ENCODE measurements at places on chromosomes 7 and 10.

DNA sequence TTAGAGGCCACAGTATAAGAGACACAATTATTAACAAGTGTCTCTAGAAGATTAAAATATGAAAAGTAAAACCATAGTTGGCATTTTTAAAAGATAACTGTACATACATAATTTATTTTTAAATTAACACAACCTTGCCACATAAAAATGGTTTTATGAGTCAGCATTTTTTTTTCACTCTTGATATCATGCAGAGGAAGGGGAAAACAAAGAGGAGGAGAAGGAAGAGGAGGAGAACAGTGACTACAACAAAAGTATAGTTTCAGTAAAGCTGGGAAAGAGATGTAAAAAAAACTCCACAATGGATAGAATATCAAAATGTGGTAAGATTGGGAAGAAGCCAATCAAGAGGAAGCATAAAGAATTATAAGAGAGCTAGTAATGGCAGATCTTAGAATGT lies 34.0 kb downstream of the CH25H start:
- DNase-seq: no peak

DNA sequence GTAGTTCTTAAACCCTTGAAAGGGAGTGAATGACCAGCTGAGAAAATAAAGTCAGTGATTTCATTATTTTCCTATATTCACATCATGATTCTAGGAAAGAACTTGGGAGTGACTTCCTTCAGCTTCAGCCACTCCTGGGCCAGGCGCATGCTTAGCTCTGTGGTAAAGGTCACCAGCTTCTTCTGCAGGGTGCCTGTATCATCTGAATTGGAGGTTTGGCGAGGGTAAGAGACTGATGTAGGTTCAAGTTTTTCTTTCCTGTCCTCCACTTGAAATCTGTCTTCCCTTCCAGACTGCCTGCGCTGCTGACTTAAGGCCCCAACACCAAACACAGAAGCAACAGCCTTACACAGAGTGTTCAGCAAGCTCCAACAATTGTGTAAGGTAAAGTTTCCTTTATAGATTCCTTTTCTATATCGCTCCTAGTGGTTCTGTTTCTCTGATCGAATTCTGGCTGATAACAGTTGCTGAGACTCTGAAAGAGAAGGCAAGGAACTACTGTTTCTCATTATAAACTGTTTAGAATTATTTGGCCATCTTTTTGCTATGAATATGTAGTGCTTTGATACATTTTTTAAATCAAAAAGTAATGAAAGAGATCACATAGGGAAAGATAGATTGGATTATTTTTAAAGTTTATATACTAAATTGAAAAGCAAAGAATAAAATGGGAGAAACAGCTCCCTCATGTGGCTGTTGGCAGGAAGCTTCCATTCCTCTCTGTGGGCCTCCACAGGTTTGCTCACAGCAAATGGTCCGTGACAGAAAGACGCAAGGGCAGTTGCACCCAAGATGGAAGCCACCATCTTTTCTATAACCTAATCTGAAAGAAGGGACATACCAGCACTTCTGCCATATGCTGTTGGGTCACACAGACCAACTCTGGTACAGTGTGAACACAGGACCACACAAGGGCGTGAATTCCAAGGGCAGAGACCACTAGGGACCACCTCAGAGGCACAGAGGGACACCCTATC lies 14.0 kb downstream of the GATAD1 start:
- DNase-seq: no peak

- no peak for DNase-seq
Measured at GRCh38 chr7:84336766-84337165, 142.2 kb upstream of the SEMA3A start.

DNA sequence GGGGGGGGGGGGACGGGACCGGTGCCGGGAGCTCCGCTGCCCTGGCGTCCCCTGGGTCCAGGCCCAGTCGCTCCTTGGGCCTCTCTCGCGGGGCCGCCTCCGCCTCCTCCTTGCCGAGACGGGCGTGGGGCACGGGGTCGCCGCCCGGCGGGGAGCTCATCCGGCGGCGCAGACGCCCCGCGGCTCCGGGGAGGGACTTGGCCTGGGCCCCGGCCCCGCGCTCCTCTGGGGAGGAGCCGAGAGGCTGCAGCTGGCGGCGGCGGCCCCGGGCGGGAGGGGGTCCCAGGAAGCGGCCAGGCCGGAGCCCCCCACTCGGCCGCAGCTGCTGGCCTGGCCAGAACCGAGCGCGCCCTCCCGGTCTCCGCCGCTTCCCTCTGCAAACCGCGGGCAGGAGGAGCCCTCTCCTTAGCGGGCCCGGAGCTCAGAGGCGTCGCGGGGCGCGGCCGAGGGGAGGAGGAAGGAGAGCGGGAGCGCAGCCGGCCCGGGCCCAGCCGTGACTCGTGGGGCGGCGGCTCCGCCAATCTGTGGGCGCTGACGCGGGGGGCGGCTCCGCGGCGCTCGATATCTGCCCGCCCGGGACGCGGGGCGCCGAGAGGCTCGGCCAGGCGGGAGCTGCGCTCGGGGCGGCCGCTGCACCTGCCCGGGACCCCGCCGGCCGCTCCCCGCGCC lies at the start of gene FAM20C:
TSS of gene FAM20C (plus strand) at position 591 of the 669 bp plus-strand sequence. CDS start 629 bp downstream, outside the sequence.
- no peak for DNase-seq

DNA sequence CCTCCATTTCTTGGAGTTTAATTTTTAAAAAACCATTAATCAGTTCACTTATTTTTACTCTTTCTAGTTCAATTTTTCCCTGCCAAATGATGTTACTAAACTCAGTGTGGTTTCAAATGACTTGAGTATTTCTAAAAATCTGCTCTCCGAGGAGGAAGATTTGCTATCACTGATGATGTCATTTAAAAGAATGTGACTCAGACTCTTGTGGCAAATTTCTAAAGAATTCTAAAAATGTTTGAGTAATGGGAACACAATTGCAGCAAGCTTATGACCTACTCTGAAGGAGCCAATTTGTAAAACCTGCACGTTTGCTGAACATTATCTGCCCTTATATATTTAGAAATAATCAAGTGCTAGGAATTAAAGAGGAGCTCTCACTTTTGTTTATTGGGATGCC lies 88.6 kb downstream of the SPAG6 start:
- peak; percentile 44 for DNase-seq

GRCh38 chr10:58951746-58952145 lies 224.7 kb upstream of the PHYHIPL start:
- DNase-seq: no peak

DNA sequence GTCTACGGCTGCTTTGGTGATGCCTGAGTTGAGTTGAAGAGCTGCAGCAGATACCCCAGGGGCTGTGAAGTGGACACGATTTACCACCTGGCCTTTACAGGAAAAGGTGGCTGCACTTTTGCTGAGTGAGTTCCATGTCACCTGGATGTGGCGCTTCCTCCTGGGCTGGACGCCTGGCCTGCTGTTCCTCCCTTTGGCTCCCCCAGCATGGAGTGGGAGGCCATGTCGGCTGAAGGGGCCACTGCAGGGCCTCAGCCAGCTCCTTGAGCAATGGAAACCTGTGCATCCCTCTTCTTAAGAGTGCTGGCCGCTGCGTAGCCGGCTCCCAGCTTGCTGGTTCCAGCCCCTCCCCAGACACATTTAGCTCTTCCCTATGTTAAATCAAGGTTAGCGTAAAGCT lies 221.0 kb downstream of the GLRX3 start:
- no peak for DNase-seq

DNA sequence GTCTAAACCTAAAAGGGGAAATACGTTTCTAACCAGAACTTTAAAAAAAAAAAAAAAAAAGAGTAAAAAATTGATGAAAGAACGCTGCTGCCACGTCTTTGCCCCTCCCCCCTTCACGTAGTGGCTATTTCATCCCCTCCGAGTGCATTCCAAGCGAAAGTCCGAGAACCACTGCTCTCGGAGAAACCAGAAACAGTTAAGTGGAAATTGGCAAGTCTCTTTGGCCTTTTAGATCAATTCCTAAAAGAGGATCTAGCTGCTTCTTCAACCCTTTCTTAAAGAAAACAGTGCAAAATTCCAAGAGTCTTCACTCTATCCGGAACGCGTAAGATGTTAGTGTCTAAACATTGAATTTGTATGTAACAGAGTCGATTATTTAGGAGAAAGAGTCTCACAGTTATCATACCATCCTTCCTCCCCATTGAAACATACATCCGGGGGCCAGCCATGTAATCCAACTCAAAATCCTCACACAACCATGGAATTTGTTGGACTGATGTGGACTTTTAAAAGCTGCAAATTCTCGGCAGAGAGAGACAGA lies 1.1 kb downstream of the P4HA1 start:
- no peak for DNase-seq

- no peak for DNase-seq
Measured at GRCh38 chr7:142468871-142469665, 211.2 kb upstream of the PRSS58 start.

- no peak for DNase-seq
Measured at GRCh38 chr10:106076496-106076895, 1088.0 kb downstream of the SORCS1 start.

GRCh38 chr7:148699782-148700629 lies 1.3 kb downstream of the CUL1 start:
- DNase-seq: no peak

GRCh38 chr10:58851606-58852005 lies 324.8 kb upstream of the PHYHIPL start:
- DNase-seq: no peak

DNA sequence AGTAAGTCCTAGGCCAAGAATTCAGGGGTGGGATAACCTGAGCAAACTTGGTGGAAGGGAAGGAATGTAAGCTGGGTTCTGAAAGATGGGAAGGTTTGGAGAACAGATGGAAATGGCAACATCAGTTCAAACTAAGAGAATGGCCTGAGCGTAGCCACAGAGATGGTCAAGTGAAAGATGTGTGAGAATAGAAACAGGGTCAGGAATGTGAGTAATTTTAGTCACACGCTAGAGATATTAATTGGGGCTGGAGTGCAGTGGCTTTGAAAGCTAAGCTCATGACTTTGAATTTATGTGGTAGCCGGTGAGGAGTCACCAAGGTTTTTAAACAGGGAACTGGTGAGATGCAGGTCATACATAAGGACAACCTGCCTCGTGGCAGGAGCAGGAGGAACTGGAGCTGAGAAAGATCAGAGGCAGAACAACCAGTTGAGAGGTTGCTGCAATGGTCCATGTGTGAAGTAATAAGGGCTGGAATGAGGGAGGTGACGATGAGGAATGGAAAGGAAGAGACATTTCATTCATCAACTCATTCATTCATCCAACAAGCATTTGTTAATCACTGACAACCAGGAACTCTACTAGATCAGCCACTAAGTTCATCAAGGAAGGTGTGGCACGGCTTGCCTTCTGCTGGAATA lies 12.9 kb upstream of the SORBS1 start:
- no peak for DNase-seq

- no peak for DNase-seq
Measured at GRCh38 chr7:92330835-92331438, 85.2 kb downstream of the ANKIB1 start.

- DNase-seq: peak; percentile 16
Measured at GRCh38 chr7:133481676-133482075, 228.8 kb downstream of the EXOC4 start.

GRCh38 chr7:81491573-81491972 lies 278.3 kb downstream of the HGF start:
- no peak for DNase-seq

GRCh38 chr10:1741450-1741849 lies 4.1 kb upstream of the ADARB2 start:
- no peak for DNase-seq

DNA sequence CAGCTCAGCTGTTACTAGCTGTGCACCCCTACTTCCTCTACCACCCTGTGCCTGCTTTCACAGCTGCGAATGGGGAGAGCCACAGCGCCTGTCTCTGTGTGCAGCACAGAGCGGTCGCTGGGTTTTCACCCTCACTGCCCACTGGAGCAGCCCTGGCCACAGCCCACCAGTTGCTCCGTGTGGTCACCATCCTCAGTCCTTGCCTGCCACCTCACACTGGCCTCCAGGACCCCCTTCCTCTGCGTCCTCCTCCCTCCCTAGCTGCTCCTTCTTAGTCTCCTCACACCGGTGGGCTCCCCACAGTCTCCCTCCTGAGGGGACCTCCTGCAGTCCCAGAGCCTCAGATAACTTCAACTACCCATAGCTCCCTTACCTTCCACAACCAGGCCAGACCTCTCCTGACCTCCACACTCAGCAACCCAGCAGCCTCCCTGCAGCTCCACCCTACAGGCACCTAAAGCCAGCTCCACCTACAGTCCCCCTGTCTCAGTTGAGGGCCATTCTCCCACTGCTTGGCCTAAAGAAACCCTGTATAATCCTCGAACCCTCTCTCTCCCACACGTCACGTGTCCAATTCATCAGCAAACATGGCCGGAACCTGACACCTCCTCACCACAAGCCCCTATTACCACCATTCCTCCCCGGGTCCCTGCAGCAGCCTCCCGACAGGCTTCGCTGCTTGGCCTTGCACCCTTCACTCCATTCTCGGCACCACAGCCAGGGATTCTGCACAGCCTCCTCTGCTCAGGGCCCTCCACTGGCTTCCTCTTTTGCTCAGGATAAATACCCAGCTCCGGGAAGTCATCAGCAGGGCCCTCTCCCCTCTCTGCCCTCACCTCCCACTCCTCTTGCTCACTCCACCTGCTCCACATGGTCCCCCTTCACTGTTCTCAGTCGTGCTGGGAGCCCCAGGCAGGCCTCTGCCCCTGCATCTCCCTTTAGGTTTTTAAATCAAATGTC lies 28.1 kb downstream of the PLAC9 start:
- DNase-seq: no peak

DNA sequence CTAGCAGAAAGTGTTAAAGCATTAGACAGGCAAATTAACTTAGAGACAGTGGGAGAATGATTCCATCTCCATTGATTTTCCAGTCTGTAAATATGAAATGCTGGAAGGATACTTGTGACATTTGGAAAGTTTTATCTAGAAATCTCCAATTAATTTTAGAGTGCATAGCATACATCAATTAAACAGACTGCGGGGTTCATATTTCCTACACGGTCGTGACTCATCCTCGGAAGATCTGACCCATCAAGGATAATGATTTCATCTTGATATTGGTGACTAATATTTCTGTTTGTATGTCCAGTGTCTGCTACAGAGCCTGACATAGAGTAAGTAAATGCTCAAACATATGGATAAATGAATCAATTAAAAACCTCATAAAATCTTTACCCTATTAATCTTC lies 474.9 kb downstream of the KCNMA1 start:
- no peak for DNase-seq

DNA sequence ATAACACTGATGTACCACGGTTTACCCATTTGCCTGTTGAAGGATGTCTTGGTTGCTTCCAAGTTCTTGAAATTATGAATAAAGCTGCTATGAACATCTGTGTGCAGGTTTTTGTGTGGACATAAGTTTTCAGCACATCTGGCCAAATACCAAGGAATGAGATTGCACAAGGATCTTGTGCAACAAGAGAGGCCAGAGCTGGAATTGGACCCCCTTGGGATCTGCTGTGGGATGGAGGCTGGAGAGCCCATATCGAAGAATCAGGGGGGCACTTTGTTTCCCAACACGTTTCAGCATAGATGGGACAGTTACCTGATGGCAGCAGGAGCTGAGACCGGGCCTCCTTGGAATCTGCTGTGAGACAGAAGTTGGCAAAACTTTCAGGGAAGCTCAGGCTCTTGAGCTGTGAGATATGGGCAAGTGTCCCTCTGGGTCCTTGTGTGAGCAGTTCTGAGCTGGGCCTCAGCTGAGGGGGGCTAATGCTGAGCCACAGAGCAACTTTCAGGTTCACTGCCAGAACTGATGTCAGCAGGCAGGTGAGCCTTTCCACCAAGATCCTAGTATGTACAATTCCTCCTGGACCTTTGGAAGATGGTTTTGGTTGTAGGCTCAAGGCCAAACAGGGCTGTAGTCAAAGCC lies 115.2 kb upstream of the RAB18 start:
- no peak for DNase-seq
